ENCODE measurements at places on chromosomes 13 and 19.

DNA sequence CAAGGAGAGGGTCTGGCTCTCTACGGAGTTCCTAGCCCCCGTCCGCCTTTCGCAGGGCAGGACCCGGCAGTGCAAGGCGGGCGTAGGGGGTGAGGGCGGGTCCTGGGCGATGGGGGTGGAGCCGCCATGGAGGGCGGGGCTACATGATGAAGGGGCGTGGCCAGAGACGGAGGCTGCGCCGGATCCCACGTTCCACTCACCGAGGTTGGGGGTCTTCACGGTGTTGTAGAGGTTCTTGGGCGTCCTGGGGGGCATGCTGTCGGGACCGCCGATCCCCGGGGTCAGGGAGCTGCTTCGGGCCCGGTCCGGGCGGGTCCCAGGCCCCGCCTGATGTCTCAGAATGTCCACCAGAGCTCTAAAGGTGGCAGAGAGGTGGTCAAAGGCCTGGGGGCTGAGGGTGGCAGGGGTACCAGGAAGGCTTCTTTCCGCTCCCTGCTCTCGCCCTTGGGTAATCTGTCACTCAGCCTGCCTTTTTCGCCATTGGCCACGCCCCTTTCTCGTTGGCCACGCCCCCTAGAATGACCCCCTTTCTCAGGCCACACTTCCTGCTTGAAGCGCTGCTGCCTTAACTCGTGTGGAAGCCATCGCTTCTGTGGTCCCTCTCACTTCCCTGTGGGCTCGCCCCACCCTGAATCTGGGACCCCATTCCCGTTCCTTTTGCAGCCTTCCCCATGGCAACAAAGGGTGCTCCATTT, 2.5 kb downstream of the SHISA7 start:
- no peak for DNase-seq

GRCh38 chr19:55385724-55386492, at the start of gene RPL28:
RPL28 (plus strand) TSS chr19:55385932; CDS start chr19:55386358, 426 bp downstream.
- peak; percentile 99 for DNase-seq

DNA sequence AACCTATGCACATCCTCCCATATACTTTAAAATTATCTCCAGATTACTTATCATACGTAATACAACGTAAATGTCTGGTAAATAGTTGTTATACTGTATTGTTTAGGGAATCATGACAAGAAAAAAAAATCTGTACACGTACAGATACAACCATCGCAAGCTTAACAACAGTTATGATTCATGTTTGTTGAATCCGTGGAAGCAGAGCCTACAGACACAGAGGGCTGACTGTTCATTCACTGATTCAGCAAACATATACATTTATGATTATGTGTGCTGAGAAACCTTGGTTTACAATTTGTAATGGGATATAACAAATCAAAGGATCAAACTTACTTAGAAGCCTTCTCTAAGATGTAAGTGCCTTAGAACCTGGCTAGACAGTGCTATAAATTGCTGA, 1.5 kb downstream of the ZNF260 start:
- DNase-seq = no peak

DNA sequence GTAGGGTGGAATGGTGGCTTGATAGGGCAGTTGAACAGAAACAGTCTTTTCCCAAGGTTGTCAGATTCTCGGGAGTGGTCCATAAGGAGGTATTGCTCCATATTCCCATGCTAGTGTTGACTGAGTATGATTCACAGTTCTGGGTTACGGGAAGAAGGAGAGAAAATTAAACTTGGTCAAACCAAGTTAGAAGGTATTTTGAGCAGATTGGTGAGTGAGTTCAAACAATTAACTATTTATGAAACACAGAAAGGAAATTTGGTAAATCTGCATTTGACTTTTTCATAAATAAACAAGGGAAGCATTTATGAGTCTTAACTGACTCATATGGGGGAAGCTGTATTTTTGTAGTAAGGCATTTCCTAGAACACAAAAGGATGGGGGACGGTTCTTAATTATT, 2419.4 kb downstream of the PCDH9 start:
- DNase-seq = no peak

- DNase-seq = no peak
These were observed 17.4 kb upstream of the SDHAF1 start for GRCh38 chr19:35977446-35978222.

- DNase-seq = no peak
These were observed 56.1 kb downstream of the DOCK9 start for GRCh38 chr13:98921786-98922185.
